ENCODE measurements at places on chromosomes 5 and 9.
A peak's percentile ranks its signal among the peaks of the same experiment; 100 is the strongest.

DNA sequence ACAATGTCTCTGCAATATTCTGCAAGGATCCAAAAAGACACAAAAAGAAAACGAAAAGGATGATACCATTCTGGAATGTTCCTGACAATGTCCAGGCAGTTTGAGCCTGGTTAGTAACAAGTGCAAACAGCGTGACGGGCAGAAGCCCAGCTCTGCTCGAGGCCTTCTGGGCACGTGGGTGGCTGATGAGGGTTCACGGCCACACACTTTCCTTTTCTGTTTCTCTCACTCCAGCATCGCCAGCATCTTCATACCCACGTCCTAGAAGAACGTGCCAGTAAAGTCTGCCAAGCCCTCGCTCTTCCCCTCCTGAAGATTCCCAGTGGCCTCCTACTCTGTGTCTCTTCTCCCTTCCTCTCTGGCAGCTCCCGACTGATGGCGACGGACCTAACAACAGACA is 36.7 kb downstream of the COL23A1 start:
- DNase-seq = no peak

GRCh38 chr9:81605170-81605670 is 84.1 kb downstream of the TLE1 start:
- DNase-seq = no peak

GRCh38 chr9:126439402-126439765 is 112.8 kb downstream of the MVB12B start:
- DNase-seq = no peak

GRCh38 chr9:121220996-121221663 is 19.5 kb upstream of the RAB14 start:
- DNase-seq = peak; percentile 68

DNA sequence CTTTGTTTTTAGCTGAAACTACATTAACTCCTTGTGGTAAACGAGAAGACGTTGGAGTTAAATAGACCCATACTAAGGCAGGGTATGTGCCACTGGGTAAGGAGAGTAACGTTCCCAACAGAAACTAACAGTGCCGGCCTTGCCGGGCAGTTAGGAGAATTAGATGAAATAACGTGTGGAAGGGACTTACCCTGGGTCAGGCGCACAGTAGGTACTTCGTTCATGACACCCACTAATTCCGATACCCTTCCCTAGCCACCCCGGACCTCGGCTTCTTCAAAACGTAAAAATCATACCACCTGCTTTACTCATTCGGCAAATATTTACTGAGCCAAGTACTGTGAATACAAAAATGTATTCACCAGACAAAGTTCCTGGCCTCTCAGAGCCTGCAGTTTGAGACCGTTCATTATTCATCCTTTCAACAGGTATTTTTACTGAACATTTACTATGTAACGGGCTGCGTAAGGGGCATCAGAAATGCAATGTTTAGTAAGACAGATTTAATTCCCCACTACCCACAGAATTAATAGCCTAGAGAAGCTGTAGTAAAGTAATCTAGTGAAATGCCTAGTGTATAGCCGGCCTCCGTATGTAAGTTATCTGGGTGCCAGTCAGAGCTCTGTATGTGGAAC is 3.2 kb upstream of the SMIM23 start:
- DNase-seq = no peak

- peak; percentile 14 for DNase-seq
Measured at GRCh38 chr9:36152741-36153438, 16.3 kb upstream of the CCIN start.

DNA sequence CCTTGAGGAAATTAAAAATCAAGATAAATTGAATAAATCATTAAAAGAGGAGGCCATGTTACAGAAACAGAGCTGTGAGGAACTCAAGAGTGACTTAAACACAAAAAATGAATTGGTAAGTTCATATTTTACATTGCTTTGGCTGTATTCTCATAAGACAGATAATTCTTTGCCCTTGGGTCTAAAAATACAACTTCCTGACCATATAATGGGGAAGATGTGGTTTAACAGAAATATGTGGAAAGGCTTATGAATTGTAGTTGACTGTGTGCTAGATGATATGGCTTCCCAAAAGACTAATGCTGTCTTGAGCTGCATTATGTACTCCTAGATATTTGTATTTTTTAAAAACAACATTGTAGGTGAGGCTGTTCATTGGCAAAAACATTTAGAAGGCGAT is 33.1 kb downstream of the CNTRL start:
- no peak for DNase-seq

- peak; percentile 44 for DNase-seq
Measured at GRCh38 chr5:4511996-4512656, 628.0 kb upstream of the ADAMTS16 start.

GRCh38 chr5:33319151-33319550 is 121.6 kb upstream of the TARS1 start:
- no peak for DNase-seq

- DNase-seq = no peak
Measured at GRCh38 chr5:88882276-88883038, 527 bp downstream of the MEF2C start.

DNA sequence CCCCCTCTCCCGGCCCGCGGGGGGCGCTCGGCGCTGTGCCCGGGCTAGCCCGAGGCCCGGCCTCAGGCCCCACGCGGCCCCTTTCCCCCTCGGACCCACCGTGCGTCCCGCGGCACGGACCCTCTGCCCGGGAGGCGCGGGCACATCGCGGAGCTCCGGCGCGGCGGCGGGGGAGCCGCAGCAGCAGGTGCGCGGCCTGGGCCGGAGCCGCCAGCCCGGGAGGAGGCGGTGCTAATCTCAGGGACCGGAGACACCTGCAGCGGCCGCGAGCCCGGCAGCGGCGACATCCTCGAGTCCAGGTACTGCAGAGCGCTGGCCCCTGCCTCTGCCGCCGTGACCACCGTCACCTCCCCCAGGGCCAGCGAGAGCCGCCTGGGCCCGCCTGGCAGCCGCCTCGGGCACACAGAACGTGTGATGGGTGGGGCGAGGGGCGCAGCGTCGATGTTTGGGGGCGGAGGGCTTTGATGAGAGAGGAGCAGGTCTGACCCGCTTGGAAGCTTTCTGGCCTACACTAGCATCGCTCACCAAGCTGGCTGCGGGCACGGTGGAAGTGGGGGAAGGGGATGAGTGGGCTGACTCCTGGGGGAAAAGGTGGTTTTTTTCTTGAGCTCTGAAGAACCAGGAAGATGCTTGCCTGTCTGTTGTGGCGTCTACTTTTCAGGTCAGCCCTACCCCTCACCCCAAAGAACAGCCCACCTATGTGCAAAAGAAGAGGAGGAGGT is 524 bp downstream of the CYFIP2 start:
- DNase-seq = peak; percentile 81

GRCh38 chr5:32538031-32538547 is 47.3 kb upstream of the SUB1 start:
- DNase-seq = no peak

DNA sequence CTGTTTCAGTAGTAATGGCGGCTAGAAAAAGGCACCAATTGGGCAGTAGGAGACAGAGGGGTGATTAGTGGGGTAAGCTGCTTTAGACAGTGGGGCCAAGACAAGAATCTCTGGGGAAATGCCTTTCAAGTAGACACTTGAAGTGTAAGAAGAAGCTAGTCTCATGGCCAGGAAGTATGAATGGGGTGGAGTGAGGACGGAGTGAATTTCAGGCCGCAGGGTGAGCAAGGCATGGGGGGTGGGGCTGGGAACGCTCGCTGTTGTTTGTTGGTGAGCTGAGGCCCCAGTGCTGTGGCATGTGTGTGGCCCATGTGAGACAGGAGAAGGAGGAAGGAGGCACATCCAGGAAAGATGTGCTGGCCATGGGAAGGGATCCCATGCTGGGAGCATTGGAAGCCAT is 149.2 kb upstream of the NFIL3 start:
- no peak for DNase-seq

GRCh38 chr5:61569353-61569752 is 237.3 kb downstream of the ZSWIM6 start:
- DNase-seq = no peak

DNA sequence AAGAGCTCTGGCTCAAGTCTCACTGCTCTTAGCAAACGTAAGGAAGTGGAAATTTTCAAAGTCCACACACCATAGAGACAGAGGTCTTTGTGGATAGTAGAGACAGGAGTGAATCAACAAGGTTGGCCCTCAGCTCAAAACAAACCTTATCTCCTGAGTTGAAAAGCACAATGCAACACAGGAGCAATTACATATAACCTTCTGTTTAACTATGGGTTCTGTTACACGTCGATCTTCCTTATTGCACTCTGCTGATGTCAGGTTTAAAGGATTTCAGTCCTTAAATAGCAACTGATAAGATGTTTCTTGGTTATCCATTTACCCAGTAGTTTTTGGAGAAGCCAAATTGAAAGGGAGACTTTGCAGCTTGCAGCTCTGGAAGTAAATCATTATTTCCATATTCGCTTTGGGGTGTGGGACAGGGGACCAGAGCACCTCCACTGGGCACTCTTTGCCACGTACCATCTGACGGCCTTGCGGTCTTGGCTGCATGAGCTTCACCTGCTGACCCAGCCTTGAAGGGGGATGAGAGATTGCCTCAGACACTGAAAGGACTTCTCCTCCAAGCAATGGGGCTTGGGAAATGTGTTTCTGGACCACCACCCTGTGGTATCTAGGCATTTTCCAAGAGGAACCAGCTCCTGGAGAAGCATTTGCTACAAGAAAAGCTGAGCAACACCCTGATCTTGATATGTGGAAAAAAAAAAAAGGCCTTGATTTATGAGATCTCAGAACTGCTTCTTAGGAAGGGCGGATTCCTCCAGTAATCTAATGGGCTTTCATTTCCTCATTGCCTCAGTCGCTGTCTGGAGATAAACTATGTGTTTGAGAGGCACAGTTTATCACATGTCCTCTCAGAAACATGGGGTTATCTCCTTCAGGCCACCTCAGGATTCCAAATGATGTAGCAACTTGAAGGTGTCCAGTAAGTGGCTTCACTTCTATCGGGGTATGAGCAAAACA is 56.2 kb upstream of the ZNF622 start:
- DNase-seq = no peak

DNA sequence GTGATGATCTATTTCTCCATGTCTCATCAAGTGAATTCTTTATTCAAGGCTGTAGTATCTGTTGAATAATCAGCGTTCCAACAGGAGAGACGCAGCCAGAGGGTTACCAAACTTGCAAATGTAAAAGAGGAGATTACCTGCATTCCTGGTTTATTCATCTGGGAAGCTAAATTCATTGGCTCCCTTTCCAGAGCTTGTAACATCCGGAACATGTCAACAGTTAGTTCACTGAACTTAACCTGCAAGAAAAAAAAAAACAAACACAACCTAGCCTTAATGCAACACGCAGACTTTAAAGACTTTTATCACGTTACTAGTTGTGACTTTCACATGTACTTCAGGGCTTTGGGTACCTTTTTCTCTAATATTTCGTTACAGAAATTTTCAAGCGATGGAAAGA is 62.4 kb upstream of the GOLGA1 start:
- no peak for DNase-seq

DNA sequence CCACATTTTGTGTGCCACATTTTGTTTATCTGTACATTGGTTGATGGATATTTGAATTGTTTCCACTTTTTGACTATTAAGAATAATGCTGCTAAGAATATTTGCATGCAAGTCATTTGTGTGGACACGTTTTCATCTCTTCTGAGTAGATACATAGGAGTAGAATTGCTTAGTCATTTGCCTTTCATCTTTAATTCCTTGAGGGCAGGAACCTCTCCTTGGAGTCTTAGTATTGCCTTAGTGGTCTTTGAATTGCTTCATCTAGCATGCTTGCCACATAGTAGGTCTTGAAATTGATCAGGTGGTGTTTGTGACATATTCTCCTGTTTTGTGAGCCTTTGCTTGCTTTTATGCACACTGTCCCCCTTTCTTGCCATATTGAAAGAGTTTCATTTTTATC is 128.5 kb downstream of the NR3C1 start:
- DNase-seq = no peak

GRCh38 chr5:71860048-71860447 is 141.0 kb downstream of the CARTPT start:
- DNase-seq = peak; percentile 45

DNA sequence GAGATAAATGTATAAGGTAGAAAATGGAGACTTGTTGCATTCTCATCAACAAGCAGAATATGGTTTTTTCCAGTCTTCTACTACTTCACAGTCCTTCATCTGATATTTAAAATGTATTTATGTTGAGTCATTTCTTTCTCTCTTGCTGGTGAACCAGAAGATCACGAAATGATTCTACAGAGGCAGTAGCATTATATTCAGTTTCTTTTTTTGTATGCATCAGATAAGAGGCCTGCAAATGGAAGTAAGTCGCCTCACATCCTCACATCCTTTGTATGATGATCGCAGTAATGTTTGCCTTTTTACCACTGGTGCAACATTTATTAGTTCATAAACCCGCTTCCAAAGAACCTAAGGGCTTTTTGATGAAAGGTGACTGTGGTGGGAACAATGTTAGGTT is 22.1 kb upstream of the IL13 start:
- no peak for DNase-seq

- DNase-seq = no peak
Measured at GRCh38 chr5:26034813-26035212, 1003.6 kb downstream of the CDH9 start.

GRCh38 chr9:27801545-27801944 is 228.3 kb upstream of the C9orf72 start:
- no peak for DNase-seq

DNA sequence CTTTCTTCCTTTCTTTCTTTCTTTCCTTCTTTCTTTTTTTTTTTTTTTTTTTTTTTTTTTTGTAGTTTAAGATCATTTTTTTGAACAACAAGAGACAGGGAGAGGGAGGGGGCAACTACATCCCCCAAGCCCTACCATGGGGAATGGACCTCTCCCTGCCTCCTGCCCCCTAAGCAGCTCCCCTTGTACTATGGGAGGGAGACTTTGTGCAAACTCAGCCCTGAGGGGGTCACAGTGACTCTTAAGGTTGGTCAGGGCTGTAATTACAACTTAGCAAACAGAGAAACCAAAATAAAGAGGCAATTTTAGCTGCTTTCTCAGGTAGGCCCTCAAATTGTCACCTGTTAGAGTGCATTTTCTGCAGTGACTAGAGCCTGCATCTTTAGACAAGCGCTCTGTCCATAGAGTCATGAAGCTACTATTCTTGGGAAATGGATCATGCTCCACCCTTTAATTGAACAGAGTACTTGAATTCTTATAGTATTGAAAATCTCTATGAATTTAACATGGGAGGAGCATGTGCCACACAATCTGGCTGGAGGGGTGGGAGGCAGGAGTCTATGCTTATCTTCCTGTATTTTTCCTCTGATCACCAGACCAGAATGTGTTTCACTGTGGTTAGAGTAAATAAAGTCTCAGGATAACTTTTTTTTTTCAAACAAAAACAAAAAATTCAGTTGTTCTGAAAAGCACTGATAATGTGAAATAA is 24.3 kb upstream of the PIK3R1 start:
- no peak for DNase-seq

- no peak for DNase-seq
Measured at GRCh38 chr5:134090522-134090921, 24.0 kb upstream of the TCF7 start.

GRCh38 chr5:161396171-161396570 is 150.4 kb downstream of the GABRB2 start:
- DNase-seq = no peak

DNA sequence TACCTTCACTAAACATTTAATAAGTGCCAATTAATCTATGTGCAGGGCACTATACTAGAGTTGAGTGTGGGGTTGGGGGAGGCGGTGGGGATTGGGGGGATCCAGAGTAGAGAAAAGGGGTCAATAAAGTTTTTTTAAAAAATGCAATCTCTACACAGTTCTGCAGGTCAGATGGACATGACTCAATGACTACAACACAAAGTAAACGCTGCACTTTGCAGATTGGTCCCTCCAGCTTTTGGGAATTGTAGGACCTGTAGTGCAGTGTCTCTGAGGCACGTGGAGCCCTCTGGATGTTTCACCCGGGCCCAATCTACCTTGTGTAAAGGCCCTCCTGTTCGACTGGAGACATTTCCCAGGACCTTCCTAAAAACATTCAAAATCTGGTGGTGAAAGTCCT is 43.5 kb downstream of the SEMA6A start:
- DNase-seq = no peak
